ENCODE measurements at places on chromosomes 2 and 18. TPM values are rescaled to one million over a fixed set of nuclear protein-coding genes. Genes with fewer than 3 reads are reported as not detected.

Gene RETREG2
- total RNA-seq = 84.2 TPM

Gene C2orf66
- 0.14 TPM for total RNA-seq

Gene LBX2
- total RNA-seq = 3.0 TPM

Gene GNLY
- 0.30 TPM for total RNA-seq

Gene CIAO1
- 85.2 TPM for total RNA-seq
